Hepatocyte (in vitro differentiated cells): ENCODE measurements at places on chromosomes 3 and 15.

DNA sequence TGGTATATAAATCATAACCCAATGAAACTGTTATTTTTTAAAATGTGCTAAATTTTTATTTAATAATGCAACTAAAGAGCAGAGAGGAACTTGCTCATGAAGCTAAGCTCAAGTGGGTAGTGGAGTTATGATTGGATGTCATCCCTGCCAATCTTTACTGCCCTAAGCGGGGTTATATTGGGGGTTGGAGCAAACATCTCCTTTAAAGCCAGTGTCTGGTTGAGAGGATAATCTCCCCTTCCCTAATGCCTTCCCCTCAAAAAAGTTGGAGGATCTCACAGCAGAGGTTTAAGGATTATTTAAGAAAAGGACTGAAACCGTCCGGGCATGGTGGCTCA is 32.1 kb upstream of the CLASP2 start:
- H3K4me3 ChIP-seq, result no peak overlapping the region
- H3K36me3 ChIP-seq, result no peaks in the 10 kb centered on the region
- H3K27me3 ChIP-seq, result no peaks in the 10 kb centered on the region
- no peak overlapping the region for H3K27ac ChIP-seq
- no peak for DNase-seq

DNA sequence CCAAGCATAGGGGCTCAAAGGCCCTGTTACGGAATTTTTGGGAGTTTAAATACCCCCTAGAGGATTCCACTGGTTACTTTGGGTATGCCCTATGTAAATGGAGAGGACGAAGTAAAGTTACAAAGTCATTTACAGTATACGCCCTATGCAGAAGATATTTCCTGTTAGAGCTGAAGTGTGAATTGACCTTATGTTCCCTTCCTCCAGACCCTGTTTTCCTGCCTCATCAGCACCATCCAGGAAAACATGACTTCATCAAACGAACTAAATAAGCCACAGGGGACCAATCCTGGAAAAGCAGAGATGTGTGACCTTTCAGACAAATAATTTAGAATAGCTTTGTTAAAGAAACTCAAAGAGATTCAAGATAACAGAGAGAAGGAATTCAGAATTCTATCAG is 177.4 kb downstream of the SQOR start:
- H3K4me1 ChIP-seq, result no peaks in the 10 kb centered on the region
- H3K36me3 ChIP-seq, result no peaks in the 10 kb centered on the region
- no peak overlapping the region for H3K4me3 ChIP-seq
- H3K27me3 ChIP-seq, result no peaks in the 10 kb centered on the region
- no peak for DNase-seq
- no peak overlapping the region for H3K27ac ChIP-seq

DNA sequence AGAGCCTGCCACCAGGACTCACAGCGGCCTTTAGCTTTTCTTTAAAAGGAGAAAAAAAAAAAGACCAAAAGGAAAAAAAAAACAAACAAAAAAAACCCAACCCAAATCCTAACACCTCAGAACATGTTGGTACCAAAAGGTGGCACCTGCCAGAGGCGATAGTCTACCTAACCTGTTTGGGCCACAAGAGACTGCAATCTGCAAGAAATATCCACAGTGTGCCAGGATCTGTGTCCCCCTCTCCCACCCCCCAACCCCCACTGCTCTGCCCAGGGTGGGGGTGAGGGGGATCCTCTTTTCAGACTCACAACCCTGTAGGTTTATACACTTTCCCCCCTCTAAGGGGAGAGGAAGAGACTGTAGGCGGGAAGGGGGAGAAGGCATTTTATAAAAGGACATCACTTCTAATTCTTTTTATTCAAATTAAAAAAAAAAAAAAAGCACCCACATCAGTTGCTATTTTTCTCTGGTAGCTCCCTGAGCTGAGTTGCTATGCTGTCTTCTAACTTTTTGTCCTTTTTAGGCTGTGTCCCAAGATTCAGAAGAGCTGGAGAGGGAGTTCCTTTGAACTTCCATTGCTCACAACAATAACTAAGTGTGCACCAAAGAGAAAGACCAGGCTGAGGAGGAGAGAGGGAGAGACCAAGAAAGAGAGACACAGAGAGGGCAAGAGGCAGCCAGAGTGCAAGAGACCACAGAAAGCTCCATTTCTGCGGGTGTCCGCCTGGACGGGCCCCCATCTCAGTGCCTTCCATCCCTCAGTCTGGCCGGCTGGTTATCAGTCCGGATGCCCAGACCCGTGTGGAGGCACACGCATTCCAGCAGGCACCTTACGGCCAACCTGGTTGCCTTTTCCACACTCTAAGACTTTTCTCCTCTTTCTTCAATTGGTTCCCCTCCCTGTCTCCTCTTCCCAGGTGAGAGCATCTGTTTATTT is 48.9 kb downstream of the TLE3 start:
- DNase-seq, result no peak
- no peaks in the 10 kb centered on the region for H3K4me1 ChIP-seq
- peaks cover under 1% of the 10 kb centered on the region for H3K36me3 ChIP-seq
- H3K27ac ChIP-seq, result no peak overlapping the region

GRCh38 chr3:176141837-176142236 is 1055.4 kb downstream of the TBL1XR1 start:
- no peak for DNase-seq
- no peak overlapping the region for H3K4me3 ChIP-seq
- no peaks in the 10 kb centered on the region for H3K27me3 ChIP-seq
- H3K4me1 ChIP-seq, result no peaks in the 10 kb centered on the region
- no peaks in the 10 kb centered on the region for H3K36me3 ChIP-seq

DNA sequence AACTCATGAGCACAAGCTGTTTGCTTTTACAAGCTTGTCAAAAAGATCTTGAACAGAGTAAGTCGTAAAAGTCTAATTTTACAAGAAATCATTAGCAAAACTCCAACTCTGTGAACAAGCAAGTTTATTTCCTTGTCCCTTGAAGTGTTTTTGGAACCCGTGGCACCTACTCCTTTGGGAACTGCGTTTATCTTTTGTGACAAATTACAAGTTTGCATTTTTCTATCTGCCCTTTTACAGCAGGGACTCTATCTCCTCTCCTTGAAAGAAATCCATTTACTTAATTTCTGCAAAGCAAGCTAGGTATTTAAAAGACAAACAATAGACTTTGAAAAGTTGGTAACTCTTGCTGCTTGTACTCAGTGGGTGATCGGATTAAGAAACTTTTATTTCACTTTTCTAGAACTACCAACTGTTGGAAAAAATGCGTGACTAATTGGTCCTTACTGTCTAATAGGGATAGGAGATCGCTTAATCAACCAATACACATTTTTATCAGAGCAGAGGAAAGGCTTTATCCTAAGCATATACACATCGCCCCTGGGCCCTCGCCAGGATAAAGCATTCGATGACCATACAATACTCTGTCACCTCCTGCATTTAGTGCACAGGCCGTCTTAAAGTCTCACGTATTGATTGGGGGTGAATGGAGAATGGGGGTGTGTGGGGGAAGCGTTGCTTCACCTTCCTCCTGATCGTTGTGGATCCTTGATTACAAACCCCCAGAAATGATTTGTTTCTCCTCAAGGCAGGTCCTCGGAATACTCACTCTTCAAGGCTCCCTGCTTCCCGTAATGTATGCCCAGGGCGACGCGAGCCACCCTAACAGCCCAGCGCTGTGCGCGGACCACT is 1.7 kb downstream of the PRTG start:
- H3K27ac ChIP-seq, result peak overlapping the region; percentile 83
- H3K4me1 ChIP-seq, result peaks cover 9% of the 10 kb centered on the region
- peak overlapping the region; percentile 89 for H3K4me3 ChIP-seq
- peak; percentile 23 for DNase-seq
- no peaks in the 10 kb centered on the region for H3K27me3 ChIP-seq

GRCh38 chr15:44956388-44956787 is at the start of gene TERB2:
TSS of gene TERB2 (plus strand) at chr15:44956687. CDS start at chr15:44956719, 32 bp downstream.
- DNase-seq, result no peak
- no peak within 1 kb of the TSS for H3K4me3 ChIP-seq
- H3K27ac ChIP-seq, result no peak within 1 kb of the TSS

DNA sequence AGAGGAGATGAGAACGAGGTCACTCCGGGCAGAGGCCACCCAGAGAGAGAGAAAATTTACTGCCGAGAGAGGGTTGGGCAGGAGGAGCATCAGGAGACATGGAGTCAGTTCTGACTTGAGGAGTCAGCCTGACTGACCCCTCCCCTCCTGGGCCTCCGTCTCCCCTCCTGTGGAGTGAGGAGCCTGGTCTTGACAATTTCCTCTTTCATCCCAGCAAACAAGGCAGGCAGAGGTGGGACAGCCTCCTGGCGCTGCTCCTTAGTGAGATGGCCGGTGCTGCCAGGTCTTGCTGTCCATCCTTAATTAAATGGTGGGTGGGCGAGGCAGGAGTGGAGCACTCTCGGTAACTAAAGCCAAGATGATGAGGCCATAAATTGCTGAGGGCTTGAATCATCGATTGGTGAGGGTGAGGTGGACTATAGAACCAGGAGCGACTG is 60.6 kb downstream of the CYP11A1 start:
- peak; percentile 26 for DNase-seq
- H3K4me3 ChIP-seq, result no peak overlapping the region
- no peaks in the 10 kb centered on the region for H3K36me3 ChIP-seq
- no peak overlapping the region for H3K27ac ChIP-seq
- H3K4me1 ChIP-seq, result peaks cover 30% of the 10 kb centered on the region

DNA sequence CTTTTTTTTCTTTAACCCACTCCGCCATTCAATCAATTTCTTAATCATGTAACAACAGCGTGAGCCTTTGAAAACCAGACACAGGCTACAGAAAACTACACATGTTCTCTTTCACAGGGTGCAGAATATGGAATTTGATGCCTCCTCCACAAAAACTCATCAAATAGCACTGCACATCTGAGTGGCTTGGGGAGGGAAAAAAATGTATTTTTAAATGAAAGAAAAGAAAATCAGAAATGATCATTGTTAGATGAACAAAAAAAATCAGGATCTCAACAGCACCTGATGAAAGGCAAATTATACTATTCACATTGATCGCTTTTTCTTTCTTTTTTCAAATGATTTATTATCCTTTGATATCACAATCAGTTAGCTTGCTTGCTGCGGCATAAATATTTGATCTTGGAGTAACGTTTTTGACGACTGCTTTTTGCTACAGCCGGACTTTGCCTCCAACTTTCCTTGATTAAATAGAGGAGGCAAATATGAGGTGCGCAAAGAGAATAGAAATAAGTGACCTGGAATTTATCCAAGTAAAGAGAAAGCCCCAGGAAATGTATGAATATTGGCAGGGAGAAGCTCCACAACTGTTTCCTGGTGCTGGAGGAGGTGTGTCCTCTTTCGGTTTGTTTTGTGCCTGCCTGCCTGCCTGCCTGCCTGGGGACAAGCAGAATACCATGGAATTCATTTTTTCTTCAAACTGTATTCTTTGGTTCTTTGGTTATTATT is 63.1 kb downstream of the EDEM1 start:
- peaks cover 6% of the 10 kb centered on the region for H3K4me1 ChIP-seq
- no peak overlapping the region for H3K4me3 ChIP-seq
- H3K36me3 ChIP-seq, result no peaks in the 10 kb centered on the region
- no peak overlapping the region for H3K27ac ChIP-seq
- no peaks in the 10 kb centered on the region for H3K27me3 ChIP-seq

GRCh38 chr3:115706311-115706829 is 83.1 kb downstream of the GAP43 start:
- H3K36me3 ChIP-seq, result no peaks in the 10 kb centered on the region
- peak; percentile 20 for DNase-seq
- no peak overlapping the region for H3K4me3 ChIP-seq
- H3K27me3 ChIP-seq, result no peaks in the 10 kb centered on the region
- H3K4me1 ChIP-seq, result no peaks in the 10 kb centered on the region
- peak overlapping the region; percentile 25 for H3K27ac ChIP-seq

DNA sequence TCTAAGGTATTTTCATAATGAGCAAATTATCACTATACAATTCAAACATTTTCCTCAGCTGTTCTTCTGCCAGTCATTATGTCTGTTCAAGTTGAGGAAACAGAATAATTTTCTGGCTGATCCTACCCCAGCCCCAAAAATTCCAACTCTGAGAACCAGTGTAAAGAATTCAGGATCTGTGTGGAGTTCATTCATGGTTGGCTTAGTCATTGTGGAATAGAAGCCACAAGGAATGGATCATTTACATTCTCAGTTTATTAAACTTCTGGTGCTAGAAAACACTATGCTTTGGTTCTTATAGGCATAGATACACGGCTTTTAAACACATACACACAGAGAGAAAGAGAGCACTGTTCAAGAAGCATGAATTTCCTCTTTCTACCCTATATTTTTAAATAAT is 134.6 kb downstream of the CMSS1 start:
- H3K4me3 ChIP-seq, result no peak overlapping the region
- no peaks in the 10 kb centered on the region for H3K36me3 ChIP-seq
- no peaks in the 10 kb centered on the region for H3K27me3 ChIP-seq
- no peak for DNase-seq
- peaks cover 27% of the 10 kb centered on the region for H3K4me1 ChIP-seq
- no peak overlapping the region for H3K27ac ChIP-seq

DNA sequence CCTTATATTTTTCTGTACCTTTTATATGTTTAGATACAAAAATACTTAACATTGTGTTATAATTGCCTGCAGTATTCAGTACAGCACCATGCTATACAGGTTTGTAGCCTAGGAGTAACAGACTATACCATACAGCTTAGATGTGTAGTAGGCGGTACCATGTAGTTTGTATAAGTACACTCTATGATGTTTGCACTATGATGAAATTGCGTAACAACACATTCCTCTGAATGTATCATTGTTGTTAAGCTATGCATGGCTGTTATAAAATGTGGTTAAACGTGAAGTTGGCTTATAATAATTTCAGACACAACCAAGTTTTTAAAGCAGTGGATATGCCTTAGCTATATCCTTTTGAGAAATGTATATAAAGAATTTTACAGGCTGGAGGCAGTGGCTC is 328.3 kb downstream of the PLCL2 start:
- no peak for DNase-seq
- no peaks in the 10 kb centered on the region for H3K27me3 ChIP-seq
- H3K4me3 ChIP-seq, result no peak overlapping the region
- no peaks in the 10 kb centered on the region for H3K36me3 ChIP-seq
- no peaks in the 10 kb centered on the region for H3K4me1 ChIP-seq
- H3K27ac ChIP-seq, result no peak overlapping the region

DNA sequence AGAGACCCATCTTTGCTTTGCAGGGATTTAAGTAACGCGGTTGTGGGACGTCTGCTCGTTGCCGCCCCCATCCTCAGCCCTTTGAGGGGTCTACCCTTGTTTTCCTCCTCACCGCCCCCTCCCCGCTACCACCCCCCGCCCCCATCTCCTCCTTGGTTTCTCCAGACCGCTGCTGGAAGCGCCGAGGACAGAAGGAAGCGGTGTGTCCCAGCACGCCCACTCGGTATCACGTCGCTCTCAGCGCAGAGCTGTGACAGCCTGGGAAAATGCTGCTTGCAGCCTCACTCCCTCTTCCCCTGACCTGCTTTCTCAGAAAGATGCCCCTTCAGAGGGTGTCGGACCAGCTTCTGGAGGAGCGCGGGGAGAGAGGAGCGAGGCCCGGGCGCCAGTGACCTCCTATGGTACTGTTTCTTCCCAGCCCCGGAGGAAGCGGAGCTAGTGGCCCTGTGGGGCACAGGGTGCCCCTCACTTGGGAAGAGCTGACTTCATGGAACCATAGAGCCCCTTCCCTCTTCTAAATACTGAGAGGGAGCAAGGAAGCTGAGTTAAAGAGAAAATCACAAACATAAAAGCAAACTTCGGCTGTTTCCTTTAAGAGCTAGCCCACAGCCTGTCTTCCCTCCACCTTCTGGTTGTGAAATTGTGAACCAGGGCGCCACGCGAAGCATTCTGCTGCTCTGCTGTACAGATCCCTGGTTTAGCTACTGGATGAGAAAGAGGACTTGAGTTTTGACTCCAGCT is 698 bp downstream of the IL1RAP start:
- H3K4me1 ChIP-seq, result peaks cover 6% of the 10 kb centered on the region
- H3K4me3 ChIP-seq, result peak overlapping the region; percentile 78
- no peaks in the 10 kb centered on the region for H3K27me3 ChIP-seq
- H3K36me3 ChIP-seq, result no peaks in the 10 kb centered on the region
- peak; percentile 62 for DNase-seq

- no peak for DNase-seq
- no peak overlapping the region for H3K27ac ChIP-seq
- H3K36me3 ChIP-seq, result no peaks in the 10 kb centered on the region
- no peak overlapping the region for H3K4me3 ChIP-seq
- no peaks in the 10 kb centered on the region for H3K4me1 ChIP-seq
- peaks cover 12% of the 10 kb centered on the region for H3K27me3 ChIP-seq
These were observed 60.4 kb downstream of the KBTBD12 start for GRCh38 chr3:127975153-127976029.
